ENCODE measurements at places on chromosomes 6 and 20.

GRCh38 chr6:166441325-166442078 is 58.8 kb upstream of the MPC1 start:
- DNase-seq = no peak

DNA sequence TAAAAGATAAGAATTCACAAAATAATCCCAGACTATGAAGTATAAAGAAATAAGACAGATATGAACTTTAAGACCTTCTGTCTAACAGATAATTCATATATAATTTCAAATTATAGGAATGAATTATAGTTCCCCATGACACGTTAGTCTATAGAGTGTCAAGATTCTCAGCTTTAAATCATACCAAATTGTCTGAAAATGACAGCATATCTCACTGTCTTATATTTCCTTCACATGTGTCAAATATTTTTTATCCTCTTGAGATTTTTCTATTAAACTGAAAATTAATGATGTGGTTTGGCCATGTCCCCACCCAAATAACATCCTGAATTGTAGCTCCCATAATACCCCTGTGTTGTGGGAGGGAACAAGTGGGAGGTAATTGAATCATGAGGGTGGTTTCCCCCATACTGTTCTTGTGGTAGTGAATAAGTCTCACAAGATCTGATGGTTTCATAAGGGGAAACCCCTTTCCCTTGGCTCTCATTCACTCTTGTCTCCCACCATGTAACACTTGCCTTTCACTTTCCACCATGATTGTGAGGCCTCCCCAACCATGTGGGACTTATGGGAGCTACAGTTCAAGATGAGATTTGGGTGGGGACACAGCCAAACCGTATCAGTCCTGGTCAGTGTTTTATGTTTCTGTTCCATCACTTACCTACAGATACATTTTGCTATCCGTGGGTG is 825.3 kb upstream of the GJE1 start:
- DNase-seq = no peak

DNA sequence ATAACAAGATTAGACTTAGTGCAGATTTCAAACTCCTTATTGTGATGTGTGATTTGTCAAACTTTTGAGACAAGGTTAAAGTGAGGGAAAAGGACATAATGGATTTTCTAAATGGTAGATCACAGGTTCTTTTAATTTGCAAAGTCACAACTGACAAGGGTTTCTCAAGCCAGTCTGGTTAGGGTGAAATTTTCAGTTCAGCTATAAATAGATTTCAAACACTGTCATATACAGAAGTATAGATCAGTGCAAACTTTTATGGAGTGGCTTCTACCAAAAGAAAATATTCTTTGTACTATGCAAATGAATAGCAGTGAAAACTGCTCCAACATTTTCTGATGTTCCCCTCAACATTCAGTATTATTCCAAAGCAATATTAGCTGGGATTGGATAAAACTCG is 337.1 kb upstream of the MAN1A1 start:
- DNase-seq = no peak

GRCh38 chr6:152301021-152301764 is 336.0 kb downstream of the SYNE1 start:
- DNase-seq = no peak

GRCh38 chr6:19979059-19979458 is 141.9 kb downstream of the ID4 start:
- DNase-seq = no peak

GRCh38 chr6:12473494-12473893 is 183.3 kb downstream of the EDN1 start:
- no peak for DNase-seq

DNA sequence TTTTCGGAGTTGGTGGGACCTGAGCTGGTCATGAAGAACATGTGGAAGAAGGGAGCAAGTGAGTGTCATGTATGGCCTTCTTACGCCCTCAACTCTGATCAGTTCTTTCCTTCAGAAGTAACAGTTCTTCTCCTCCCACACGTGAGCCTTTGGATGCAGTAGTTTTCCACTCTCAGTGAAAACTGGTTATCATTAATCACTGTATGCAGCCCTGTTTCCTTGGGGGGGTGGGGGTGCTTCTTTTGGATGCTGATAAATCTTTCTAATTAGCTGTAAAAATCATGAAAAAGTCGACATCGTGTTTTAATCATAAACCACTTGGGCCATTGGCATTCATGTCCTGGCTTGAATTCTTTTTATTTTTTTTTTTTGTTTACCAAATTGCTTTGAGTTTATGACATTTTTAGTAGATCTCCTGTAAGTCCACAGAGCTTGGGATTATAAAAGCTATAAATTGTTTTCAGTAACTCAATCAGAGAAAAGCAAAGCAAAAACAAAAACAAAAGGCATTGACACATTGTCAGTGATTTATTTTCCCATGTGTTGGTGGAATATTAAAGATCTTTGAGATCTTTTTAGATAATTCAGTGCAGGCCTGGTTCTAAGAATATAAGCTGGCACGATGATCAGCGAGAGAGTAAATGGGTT is 84.8 kb downstream of the TRMT11 start:
- no peak for DNase-seq

DNA sequence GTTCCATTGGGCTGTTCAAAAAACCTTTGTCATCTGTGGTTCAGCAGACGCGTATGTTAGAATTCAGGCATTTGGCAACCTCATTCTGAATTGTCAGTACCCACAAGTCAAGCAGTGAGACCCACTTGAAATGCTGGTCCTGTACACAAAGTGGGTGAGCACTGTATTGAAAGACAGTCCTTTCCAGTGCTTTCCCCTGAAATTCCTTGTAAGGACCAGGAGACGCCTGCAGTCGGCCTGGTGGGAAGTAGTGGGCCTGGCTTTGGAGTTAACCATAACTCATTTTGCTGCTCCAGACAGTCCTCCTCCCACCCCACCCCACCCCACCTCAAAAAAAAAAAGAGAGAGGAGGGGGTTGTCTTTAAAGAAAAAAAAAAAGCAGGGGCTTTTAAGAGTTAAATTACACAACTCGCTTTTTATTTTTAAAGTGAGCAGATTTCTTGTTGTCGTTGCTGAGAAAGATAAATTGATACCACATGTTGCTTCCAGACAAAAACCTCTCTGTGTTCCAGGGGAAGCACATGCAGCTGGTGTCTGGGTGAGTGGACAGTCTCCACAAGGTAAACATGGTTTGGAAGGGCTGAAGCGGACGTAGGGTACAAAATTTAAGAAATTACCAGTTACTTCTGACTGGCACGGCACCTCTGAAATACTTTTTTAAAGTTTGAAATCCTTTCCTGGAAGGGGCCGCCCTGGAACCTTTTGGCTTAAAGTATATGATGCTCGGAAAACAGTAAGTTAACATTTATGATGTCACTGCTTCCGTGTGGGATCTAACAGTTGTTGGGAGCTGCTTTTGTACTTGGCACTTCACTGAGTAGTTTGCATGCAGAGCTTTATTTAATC is 95.3 kb downstream of the FOXO3 start:
- DNase-seq = peak; percentile 81

- no peak for DNase-seq
These were observed 13.1 kb downstream of the UTRN start for GRCh38 chr6:144298194-144298593.

DNA sequence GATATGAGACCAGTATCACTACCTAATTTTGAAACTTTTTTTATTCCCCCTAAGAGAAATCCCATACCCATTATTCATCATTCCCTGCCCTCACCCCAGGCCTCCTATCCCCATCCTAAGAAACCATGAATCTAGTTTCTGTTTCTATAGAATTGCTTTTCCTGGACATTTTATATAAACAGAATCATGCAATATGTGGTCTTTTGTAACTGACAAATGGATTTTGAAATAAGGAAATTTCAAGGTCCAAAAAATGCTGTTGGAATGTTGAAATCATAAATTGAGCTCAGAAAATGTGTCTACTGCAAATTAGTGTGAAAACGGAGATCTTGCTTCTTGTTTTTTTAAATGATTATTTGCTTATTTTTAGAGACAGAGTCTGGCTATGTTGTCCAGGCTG is 25.1 kb downstream of the RNF217 start:
- peak; percentile 18 for DNase-seq

DNA sequence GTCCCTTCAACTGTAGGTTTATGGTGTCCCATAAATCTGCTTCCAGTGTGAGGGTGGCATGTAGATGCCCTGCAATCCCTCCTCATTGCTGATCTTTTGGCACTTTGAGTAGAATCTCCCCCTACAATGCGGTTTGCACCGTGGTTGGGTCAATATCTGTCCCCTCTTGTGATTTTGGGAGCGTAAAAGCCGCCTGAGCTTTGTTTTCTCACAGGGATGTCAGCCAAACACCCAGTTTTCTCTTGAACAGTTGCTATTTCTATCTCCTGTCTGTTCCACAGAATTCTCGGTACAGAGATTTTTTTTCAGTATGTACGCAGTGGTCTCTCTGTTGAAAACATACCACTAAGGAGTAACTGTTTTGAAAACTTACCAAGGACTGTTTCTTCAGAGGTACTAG is 21.8 kb downstream of the CDS2 start:
- DNase-seq = no peak

- peak; percentile 9 for DNase-seq
These were observed 904 bp downstream of the MKKS start for GRCh38 chr20:10433014-10433622.

DNA sequence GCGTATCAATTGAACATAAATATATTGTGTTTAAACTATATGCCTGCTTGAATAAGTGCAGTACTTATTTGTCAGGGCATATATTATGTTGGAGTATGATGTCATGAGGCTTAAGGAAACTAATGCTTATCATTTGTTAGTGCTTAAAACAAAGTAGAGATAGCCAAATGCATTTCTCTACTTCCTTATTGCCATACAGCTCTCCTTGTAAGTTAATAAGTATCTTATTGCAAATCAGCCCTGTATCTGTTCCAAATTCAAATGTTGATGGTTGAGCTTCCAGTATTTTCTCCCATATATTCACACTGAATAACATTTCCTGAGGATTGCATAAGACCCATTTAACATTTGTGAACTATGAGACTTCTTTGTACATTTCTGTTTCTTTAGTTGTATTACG is 57.8 kb downstream of the CARMIL1 start:
- no peak for DNase-seq

DNA sequence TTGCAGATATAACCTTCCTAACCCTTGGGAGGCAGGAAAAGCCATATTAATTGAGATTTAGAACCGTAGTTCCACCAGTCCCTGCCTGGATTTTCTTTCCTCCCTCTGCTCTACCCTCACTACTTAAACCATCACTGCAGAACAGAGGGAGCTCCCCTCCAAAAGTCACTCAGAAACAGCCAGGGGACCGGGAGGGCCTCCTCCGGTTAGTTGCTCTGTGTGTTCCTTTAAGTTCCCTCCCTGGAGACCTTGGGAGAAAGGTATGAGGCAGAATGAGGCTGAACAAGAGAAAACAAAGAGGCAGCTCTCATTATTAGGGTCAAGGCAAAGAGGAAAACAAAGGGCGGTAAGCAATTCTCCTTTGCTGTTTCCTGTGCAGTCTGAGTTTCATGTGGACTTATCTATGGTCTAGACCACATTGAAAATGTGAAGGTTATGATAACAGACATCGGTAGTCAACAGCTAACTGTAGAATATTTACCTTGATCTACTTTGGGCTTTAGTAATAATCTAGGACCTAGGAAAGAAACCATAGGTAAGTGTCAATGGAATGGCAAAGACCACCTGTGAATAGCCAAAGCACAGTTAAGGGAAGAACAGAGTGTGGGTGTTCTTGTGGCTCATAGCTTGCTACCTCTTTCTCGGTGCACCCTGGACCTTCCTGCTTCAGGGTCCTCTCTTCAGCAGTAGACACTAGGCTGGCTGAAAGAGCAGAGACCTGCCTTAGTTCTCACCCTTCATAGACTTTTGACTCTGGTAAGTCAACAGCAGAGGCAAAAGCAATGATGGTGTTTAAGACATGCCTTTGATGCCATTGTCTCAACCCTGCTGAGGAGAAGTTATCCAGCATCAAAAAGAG is 250.9 kb upstream of the CITED2 start:
- no peak for DNase-seq

DNA sequence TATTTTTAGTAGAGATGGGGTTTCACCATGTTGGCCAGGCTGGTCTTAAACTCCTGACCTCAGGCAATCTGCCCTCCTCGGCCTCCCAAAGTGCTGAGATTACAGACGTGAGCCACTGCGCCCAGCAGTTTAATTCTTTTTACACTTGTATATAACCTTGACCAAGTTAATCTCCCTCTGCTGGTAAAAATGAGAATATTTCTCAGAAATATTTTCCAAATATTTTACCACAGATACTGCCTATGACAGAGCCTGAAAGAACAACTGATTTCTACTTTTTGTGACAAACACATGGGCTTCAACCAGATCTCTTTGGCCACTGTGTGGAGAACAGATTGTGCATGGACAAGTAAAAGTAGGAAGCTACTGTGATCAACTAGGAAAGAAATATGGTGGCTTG is 21.2 kb upstream of the NHSL1 start:
- DNase-seq = peak; percentile 29

- no peak for DNase-seq
These were observed 38.6 kb downstream of the VTA1 start for GRCh38 chr6:142185641-142186040.

- DNase-seq = peak; percentile 30
These were observed 122.6 kb upstream of the IFNGR1 start for GRCh38 chr6:137341681-137342195.

- DNase-seq = no peak
These were observed 27.4 kb upstream of the RUNX2 start for GRCh38 chr6:45300736-45301135.

DNA sequence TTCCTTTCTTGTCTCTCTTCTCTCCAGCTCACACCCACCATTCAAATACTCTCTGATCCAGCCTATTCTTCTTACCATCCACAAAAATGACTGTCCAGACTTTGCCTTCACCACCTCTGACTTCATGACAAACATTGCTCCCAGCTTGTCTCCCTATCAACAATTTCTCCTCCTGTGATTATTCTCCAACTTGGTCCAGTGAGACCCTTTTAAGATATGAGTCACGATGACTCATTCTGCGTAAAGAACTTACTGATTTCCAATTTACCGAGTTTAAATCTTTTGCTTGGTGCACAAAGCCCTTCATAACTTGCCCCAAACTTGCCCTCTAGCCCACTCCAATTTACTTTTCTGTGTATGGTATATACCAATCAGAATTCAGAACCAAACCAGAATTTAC is 833.2 kb downstream of the MAFB start:
- DNase-seq = peak; percentile 66

DNA sequence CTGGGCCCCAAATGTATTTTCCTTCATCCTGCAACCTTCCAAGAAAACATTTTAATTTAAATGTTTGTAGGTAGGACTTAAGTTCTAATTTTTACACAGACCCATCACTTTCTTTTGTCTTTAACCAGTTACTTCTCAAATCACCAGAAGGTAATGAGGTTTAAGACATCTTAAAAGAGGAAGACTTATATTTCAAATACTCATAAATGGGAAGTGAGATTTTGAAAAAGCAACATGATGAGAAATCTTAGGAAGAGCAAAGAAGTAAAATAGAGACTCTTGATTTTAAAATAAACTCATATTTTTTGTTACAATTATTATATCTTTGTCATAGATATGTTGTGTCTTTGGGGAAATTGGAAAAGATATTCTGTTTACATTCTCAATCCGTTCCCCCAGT is 82.3 kb downstream of the SYNE1 start:
- DNase-seq = no peak

Data from fibroblast of skin of right biceps (primary cell).